ENCODE measurements at places on chromosomes 6 and 20.

GRCh38 chr6:166488076-166488685, 98.3 kb downstream of the RAMACL start:
- DNase-seq = peak; percentile 69

DNA sequence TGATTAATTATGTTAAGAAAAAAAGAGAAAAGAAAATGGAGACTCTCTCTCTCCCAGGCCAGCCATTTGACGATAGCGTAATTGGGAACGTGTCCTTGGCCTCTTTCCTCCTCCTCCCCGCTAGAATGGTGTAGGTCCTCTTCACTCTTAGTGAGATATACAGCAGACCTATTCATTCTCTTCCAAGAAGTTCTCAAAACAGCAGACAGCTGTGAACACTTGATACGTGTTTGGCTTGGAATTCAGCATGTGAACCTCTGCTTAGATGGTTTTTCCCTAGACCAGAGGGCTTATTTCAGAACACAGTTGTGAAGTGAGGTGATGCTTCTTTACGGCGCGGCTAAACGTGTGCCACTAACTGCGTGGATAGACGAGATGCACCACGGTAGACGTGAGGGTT, 32.6 kb upstream of the TULP4 start:
- DNase-seq = no peak

- DNase-seq = no peak
Observed at GRCh38 chr6:12331951-12332749, 42.0 kb downstream of the EDN1 start.

GRCh38 chr6:74167976-74168375, 472.0 kb downstream of the CD109 start:
- no peak for DNase-seq

DNA sequence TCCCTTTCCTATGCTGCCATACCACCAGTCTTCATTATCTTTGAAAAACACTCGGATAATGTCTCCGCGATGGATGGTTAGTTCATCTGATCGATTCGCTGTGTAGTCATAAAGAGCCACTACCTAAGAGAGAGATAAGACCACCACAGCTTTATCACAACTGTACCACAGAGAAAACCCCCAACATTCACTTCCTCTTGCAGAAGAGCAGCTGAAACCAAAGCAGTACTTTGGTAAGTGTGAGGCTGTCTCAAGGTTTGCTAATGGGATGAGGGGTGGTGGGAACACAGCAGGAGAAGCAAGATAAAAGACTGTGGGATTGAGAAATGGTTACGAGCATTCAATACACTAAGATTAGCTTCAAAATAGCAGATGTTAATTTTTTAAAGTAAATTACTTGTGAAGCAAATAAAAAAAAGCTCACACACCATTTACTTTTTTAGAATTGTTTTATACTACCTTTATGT, 142.1 kb downstream of the MYB start:
- DNase-seq = no peak

GRCh38 chr20:3318226-3318884, 79.4 kb upstream of the SLC4A11 start:
- DNase-seq = no peak

DNA sequence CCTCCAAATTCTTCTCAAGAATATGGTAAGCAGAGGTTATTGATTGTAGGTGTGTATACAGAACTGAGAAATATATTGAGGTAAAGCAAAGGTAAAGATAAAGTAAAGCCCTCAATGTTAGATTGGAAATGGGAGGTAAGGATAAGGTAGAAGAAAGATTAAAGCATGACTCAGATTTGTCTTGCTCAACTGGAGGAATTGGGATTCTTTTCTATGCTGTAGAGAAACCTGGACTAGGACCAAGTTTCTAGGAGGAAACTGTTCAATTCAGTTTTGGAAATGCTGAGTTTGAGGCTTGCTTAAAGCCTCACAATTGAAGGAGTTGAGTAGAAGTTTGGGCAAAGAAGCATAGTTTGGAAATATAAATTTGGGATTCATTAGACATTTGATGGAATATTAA, 634.0 kb upstream of the PTCHD4 start:
- no peak for DNase-seq

- no peak for DNase-seq
Observed at GRCh38 chr20:51979226-51979625, 176.9 kb upstream of the SALL4 start.

GRCh38 chr20:29873946-29874345, 1383.5 kb upstream of the DEFB115 start:
- DNase-seq = peak; percentile 41

DNA sequence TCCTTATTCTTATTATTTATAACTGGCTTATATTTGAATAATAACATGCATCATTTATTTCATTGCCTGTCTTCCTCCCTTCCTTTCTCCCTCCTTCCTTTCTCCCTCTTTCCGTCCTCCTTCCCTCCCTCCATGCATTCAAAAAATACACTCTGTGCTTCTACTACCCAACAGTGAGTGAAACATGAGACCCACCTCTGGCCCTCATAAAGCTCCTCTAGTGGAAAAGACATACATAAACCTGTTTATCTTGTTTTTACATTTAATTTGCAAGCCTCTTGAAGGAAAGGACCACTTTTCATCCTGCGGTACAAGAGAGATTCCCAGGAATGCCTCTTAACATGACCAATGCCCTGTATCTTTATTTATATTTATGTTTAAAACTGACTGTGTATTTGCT, 21.8 kb upstream of the ISM1 start:
- DNase-seq = no peak

DNA sequence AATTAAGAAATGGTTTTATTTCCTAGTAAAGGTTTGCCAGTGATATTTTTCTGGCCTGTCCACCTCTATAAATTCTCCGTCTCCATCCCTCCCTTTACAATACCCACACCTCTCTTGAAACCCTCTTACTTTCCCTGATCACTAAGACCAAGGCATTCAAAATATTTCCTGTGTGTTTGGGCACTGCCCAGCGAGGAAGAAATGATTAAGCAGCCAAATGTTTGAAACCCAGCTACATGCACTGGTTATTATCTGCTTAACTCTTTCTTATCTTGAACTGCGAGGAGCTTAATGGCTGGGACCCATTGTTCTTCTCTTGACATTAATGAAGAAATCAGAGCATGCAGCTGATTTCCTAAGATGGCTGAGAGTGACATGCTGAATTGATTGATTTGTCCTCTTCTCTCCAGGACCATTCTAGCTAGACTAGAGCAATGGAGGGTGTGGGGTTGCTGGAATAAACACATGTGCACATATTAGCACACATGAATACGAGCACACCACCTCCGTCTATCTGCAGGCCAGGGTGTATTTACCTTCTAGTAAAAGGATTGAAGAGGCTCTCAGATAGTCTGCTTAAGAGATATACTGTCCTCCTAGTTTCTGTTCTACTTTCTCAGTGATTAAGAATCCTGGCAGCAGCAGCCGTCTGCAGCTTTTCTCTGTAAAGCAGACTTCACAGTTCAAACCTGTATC, 46.1 kb upstream of the PRDM1 start:
- no peak for DNase-seq

DNA sequence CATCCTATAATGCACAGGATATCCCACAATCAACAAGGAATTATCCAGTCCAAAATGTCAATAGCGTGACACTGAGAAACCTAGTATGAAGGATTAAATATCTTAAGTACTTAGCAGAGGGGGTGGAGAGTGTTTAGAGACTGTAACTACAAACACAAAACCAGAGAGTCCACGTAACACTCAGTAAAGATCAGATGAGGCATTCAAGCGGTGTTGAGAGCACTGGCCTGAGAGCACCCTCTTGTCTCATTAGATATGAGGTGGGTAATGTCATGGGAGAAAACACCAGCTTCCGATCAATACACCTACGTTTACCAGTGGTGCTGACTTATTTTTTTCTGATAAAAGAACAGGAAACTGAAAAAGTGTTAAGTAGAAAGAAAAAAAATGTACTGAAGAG, 2.3 kb downstream of the FAM184A start:
- peak; percentile 26 for DNase-seq

DNA sequence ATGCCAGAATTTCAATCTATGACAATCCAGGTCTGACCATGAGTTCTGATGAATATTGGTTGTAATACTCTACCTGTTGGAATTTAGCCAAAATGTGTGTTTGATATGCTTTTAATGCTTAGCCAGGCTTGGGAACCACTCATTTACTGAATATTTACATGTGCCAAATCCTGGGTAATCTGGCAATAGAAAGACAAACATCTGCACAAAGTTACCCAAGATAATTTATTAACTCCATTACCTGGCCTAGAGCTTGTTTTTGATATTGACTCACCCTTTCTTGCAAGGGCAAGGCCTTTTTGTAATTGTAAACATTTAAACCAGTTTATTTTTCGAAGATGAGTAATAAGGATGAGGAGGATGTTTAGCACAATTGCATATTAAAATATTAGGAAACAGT, 13.5 kb upstream of the CD2AP start:
- no peak for DNase-seq

- no peak for DNase-seq
Observed at GRCh38 chr6:17870300-17871188, 116.9 kb downstream of the KIF13A start.

GRCh38 chr6:70823651-70824050, 133.2 kb downstream of the B3GAT2 start:
- DNase-seq = no peak

- DNase-seq = no peak
Observed at GRCh38 chr20:22801528-22801927, 217.2 kb upstream of the FOXA2 start.

- DNase-seq = no peak
Observed at GRCh38 chr6:47106721-47107197, 64.6 kb upstream of the ADGRF1 start.

DNA sequence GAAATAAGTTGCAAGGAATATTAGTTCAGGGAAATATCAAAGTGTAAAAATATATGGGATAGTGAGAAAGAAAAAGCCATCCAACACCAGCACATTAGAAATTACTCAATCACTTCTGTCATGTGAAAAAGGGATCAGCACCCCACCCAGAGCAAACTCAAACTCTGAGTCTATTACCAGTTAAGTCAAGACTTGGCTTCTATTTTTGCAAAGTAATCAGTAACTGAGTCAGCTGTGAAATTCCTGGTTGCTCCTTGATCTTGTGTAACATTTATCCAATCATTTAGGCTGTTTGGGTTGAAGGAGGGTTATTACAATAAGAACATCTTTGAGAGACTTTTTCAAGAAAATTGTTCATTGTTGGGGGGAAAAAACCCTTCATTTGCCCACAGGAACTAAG, 51.2 kb downstream of the SLC22A23 start:
- DNase-seq = no peak

GRCh38 chr6:106090001-106090400, 3.9 kb downstream of the PRDM1 start:
- no peak for DNase-seq

GRCh38 chr6:160027931-160028330, 59.0 kb downstream of the IGF2R start:
- no peak for DNase-seq

DNA sequence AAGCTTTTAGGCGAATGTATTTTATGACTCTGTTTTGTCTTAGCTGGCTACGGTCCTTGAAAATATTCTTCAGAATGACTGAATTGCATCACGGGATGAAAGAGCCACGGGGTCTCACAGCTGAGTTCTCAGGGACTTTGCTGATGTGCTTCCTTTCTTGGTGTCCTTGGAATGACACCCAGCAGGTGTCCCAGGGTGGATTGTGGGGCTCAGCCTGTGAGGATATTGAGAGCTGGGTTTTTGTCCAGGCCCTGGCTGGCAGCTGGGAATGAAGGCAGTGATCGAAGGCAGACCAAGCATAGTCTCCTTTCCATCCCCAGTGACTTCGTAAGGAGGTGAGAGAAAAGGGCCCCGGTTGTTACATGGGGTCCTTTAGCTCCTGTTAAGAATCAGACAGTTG, 18.8 kb upstream of the MAPK13 start:
- no peak for DNase-seq

GRCh38 chr6:90100059-90100665, 196.5 kb downstream of the BACH2 start:
- no peak for DNase-seq

DNA sequence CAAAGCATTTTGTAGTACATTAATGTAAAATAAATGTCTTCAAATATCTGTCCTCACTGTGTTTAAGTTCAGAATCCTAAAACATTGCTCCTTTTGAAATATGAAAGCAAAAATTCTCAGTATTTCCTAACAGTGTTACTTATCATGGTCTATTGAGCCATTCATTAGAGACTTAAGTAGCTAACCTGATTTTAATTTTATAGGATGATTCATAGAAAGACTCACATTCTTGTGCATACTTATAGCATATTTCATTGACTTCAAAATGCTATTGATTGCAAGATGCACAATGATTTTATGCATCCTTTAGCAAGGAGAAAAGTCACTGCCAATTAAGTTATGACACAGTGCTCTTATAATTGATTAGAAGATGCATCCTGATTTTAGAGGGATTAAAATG, 85.7 kb downstream of the HIVEP1 start:
- no peak for DNase-seq

GRCh38 chr6:7680393-7681075, 45.4 kb upstream of the BMP6 start:
- no peak for DNase-seq

DNA sequence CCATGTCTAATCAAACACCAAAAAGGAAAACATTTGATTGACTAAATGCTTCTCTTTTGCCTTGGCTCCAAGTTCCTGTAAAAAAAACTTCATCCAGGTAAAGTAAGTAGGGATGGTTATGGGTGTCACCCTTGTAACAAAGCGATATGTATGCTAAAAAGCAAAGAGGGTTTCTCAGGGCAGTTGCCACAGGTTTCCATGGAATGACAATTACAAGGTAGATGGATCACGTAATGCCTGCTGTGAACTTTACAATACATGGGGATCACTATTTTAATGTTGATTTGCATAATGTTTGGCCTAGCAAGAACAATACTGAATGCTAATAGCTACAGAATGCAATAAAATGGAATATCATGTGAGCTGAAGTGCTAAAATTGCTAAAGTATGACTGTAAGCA, 2.9 kb upstream of the BMP2 start:
- DNase-seq = no peak

DNA sequence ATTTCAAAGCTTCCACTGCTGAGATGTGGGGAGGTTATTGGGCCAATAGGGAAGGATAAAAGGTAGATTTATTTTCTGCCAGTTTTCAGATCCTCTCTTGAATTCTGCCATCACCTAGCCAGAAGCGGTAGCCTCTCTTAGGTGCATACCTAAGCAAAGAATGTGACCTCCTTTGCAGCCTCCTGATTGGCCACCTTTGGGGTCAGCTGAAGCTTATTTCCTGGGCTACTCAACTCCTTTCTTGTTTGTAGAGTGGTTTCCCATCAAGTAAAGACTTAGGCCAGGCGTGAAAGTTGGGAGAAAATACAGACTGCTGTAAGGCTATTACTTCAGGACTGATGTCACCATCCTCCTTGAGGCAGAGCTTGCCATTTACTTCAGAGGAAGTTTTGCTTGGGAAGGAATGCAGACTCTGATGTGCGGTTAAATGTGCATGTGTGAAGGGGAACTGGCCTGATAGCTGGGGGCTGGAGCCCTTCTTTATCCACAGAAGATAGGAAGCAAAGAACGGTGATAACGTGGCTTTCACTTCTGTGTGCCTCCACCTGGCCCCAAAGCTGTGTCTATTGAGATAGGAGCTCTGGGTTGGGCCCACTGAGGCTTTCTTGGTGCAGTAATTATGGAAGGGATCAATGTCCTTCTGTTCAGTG, 70.1 kb downstream of the TRMT11 start:
- no peak for DNase-seq
